ENCODE measurements at places on chromosomes 2 and 18.

DNA sequence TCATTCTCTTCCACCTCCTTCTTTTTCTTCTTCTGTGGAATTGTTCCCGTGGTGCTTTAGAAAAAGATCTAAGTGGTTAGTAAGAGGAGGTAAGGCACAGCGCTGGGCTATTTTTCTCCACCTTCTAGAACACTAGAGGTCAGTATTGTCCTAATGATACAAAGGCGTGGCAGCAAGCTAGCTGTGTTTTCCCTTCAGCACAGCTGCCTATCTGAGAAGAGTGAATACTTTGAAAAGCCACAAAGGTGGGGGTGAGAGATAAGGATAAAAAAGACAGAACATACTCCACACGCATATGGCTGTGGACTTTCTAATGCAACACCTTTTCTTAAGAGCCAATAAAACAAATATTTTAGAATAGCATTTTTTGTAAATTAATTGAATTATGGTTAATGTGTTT is 2.1 kb downstream of the CNTNAP5 start:
- DNase-seq: no peak

DNA sequence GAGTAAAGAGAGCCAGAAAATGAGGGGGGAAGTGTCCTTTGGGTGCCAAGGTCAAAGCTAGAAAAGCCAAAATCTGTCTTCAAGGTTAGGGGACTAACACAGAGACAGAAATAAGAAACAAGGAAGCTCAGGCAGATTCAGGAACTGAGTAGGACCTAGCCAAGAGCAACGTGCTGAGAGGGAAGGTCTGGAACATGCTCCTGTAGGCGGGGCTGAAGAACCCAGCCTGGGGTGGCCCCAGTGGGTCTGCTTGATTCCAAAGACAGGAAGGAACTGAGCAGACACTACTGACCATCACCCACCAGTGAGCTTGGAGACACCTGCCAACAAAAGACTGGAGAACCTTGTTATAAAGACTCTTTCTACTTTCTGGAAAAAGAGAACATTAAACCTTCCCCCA is 105.1 kb downstream of the SP3 start:
- DNase-seq: no peak

DNA sequence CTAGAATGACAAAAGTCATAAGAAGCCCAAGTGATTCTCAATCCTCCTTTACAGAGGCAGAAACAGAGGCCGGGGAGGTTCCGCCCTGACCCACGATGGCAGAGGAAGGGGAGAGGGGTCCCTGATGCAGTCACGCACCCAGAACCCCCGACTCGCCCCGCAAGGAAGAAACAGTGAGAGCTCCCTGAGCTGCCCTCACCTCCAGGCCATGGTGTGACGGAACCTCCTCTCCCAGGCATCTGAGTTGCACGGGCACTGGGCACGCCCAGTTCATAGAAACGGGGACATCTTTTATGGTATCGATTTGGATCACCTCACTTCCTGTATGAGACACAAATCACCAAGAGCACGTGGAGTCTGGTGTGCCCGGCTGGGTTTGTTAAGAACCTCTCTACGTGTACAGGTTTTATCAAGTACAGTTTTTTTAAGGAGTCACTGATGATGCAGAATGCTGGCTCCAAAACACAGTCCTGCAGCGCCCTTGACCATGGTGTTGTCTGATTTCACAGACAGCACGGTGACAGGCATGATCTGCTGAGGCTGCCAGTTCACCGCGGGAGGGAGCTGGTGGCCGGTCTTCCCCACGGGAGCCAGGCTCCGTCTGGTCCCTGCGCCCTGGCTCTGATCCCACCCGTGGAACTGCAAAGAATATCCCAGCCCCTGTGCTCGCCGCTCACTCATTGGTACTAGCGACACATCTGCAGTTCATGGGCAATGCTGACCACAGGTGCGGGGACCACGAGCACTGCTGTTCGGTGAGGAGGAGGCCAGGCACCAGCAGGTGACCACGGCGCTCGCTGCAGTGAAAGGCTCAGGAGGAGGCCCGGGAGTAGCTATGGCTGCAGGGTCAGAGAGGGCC is 35.6 kb downstream of the PXDN start:
- no peak for DNase-seq

GRCh38 chr2:239106314-239106908 is 258.5 kb downstream of the TWIST2 start:
- DNase-seq: no peak

DNA sequence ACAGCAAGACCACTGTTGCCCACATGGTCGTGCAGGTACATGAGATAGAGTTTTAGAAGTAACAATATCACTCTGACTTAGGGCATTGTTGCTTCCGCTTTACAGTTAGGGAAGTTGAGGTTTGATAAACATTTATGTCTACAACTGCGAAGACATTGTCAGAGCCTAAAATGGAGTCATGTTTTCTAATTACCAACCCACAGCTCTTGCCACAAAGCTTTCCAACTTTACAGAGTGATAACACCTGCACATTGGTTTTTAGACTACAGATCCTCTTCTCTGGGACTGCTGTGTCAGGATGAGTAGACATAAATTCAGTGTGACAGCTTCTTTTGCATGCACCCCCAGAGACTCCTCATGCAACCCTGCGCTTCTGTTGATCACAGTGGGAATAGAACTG is 119.0 kb downstream of the FEZ2 start:
- no peak for DNase-seq

DNA sequence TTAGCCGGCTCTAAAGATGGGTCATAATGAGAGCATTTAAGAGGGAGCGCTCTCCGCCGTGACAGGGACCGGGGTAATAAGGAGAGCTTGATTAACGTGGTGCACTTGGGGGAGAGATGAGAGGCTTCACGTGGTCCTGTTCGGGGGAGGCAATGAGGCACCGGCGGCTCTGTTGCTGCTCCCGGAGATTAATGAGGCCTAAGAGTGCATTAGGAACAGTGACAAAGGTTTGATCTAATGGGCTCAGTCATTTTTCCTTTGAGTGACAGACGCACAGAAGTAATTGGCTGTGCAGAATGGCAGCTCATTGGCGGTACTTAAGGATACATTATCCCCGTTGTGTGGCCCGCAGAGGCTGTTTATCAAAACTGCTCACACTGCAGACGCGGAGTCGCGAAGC is 250.7 kb downstream of the GBX2 start:
- no peak for DNase-seq
